ENCODE measurements at places on chromosomes 5 and 9.

GRCh38 chr9:134222018-134222573, 57.7 kb upstream of the RNU6ATAC start:
- DNase-seq, result no peak

DNA sequence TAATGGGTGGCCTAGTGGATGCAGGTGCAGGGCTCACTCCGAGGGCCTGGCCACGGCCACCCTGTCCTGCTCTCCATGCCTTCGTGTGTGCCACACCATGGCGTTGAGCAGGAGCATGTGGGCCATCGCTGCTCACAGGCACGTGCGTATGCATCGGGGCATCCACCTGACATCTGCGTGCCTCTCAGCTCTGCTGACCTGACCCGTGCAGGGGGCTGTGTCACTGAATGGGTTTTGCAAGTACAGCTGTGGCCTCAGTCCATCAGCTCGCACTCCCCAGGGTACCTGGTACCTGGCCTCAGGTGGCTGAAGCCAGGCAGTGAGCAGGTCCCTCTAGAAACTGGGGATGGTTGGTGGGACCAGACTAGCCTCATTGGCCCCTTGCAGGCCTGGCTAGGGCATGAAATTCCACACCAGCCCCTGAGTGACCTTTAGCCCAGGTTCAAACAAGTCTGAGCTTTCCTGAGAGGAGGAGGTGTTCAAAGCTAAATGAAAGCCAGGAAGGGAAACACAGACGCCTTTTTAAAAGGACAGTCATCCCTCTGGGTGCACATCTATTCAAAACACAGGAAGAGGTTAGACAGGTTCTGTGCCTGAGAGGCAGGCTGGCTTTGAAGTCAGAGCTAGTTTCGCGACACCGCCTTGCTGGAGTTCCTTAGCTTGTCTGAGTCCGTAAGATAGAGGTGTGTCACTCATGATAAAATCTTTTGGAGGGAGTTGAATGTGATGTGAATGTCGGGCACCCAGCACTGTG, 74.0 kb downstream of the MACROH2A1 start:
- DNase-seq, result peak; percentile 20

DNA sequence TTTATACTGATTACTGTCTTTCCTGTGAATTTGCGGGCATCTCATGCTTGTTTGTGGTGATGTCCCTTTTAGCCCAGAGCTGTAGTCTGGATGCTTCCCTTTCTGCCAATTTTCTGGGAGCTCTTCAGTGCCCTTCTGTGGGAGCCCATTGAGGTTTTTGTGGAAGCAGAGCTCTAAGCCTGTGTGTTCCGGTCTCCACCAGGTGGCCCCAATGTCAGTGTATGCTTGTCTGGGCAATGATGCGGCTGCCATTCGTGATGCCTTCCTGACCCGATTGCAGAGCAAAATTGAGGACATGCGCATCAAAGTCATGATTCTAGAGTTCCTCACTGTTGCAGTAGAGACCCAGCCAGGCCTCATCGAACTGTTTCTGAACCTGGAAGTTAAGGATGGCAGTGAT, 35.1 kb downstream of the SH3GLB2 start:
- DNase-seq, result no peak

- DNase-seq, result no peak
Observed at GRCh38 chr9:22010866-22011625, 1.9 kb upstream of the CDKN2B start.

DNA sequence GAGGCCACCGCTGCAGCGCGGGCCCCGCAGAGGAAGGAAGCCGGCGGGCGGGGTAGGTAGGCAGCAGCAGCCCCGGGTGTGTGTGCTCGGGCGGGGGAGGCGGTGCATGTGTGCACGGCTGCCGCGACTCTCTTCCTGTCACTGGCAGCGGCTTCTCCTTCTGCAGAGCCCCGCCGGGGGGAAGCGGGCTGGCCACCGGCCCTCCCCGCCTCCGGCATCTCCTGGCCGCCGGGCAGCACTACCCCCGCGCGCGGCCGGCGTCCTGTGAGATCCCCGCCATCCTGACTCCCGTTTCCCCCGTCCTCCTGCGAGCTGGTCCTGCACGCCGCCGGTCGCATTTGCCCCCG, 315 bp downstream of the PIK3R1 start:
- no peak for DNase-seq

DNA sequence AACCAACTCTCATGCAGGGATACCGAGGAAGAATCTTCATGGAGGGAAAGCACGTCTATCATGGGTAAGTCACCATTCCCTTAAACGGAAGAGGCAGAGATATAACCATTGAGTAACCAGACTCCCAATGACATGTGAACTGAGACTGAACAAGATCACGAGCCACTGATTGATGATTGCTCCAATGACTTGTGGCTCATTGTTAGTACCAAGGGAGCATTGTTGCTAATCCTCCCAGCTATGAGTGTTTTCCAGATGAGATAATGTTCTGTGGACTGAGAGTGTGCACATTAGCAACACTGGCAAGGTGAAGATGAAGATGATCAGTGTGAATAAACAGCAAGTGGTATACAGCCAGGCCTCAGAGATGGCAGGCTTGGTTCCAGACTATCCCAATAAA, 219.2 kb upstream of the MAP3K1 start:
- no peak for DNase-seq

DNA sequence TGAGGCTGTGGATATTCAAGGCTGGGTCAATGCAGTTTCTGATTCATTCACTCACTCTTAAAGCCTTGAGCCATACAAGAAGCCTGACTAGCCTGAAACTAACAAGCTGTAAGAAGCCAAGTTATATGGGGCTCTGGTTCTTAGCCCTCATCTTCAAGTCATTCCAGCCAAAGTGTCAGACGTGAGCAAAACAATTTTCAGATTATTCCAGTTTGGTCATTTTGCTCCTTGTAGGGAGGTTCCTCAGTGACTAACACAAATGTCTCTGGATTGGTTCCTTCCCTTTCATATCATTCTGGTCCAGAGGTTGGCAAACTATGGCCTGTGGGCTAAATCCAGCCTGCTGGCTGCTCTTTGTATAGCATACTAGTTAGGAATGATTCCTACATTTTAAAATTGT, 12.5 kb upstream of the SHOC1 start:
- no peak for DNase-seq

DNA sequence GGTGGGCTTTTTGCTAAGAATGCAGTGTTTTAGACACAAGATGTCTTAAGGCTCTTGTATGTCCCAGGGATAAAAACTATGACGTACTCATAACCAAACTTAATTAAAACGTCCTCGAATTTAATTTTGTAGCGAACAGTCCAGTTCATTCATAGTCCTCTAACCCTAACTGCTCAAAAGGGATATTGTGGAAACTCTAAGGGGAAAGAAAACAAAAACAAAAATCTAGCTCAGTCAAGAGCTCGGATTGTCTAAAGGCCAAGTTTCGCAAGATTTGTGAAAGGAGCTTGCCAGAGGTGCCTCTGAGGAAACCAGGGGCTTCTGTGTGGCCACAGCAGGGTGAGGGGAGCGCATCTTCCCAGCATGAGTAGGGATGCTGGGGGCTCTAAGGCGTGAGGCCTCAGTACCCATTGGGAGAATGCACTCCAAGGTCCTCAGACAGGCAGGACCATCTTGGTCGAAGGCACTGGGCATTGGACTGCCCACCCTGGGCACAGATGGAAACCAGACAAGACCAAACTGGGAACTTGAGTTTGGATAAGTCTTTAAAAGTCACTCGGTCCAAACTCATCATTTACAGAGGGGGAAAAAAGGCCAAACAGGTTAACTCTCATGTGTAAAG, 71.8 kb downstream of the PRRT1B start:
- no peak for DNase-seq

- no peak for DNase-seq
Observed at GRCh38 chr5:143716881-143717280, 95.1 kb upstream of the HMHB1 start.

DNA sequence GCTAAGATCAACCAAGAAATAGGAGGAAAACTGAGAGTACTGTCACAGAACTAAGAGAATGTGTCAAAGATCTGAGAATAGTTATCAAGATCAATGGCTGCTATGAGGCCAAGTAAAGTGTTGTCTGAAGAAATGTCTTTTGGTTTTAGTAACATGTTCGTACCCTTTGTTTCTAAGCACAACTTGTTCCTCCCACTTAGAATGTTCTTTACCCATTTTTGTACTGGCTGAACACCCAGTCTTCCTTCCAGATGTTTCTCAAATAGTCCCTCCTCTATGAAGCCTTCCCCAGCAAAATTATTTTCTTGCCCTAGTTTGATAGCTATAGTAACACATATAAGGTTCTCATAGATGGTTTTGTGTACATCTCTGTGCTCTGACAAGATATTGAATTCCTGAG, 191.5 kb downstream of the WDR70 start:
- no peak for DNase-seq

DNA sequence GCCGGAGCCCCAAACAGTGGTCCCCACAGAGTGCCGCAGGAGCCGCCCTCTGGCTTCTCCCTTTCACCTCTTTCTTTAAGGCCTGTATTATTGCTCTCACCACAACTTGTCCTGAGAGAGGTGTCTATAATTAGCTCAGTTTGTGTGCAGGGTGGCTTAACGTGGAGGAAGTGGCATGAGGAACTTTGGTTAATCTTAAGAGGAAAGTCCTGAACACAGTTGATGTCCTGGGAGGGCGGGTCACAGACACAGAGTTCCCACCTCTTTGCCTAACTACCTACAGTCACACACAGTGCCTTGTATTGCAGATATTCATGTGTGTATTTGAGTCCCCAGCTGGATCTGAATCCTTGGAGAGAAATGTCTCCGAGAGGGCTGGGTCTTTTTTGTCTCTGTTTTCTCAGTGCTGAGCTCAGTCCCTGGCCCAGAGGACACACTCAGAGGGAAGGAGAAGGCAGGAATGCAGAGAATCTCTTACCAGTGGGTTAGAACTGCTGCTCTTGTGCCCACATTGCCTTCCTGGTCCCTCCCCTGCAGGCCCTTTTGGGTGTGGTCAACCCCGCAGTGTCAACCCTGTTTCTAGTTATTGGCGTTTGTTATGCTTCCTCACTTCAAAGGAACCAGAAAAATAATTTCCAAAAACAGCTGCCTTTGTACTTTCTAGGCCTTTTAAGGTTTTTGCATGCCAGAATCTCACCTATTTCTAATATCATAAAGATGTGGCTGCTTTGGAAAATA, 392.5 kb downstream of the KDM4C start:
- peak; percentile 38 for DNase-seq

GRCh38 chr5:102922111-102922720, 167.1 kb downstream of the PAM start:
- no peak for DNase-seq

DNA sequence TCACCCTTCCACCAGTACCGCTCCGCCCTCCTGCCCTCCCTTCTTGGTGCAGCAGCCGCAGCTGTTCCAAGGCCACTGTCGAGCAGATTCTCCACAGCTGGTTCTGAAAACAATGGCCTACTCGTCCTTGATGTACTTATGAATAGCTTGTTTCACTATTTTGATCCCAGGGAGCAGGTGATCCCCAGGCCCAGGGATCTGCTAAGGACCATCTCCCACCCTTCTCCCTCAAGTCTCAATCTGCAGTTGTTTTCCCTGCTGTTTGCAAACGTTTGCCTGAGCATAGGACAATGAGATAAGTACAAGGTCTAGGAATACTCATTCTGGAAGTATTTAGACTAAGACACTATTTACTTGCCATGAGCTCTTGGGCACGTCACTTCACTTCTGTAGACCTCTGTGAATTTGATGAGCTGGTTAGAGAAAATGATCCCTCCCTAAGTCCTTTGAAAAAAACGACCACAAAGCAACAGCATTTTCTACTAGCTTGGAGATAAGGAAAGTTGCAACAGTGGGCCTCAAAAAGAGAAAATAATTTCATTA, 1.8 kb downstream of the LURAP1L start:
- DNase-seq, result no peak

- DNase-seq, result no peak
Observed at GRCh38 chr5:145924849-145925248, 11.5 kb upstream of the SH3RF2 start.

GRCh38 chr9:16215353-16215680, 655.2 kb downstream of the BNC2 start:
- DNase-seq, result no peak

- DNase-seq, result no peak
Observed at GRCh38 chr5:10675177-10675700, 85.8 kb downstream of the DAP start.

DNA sequence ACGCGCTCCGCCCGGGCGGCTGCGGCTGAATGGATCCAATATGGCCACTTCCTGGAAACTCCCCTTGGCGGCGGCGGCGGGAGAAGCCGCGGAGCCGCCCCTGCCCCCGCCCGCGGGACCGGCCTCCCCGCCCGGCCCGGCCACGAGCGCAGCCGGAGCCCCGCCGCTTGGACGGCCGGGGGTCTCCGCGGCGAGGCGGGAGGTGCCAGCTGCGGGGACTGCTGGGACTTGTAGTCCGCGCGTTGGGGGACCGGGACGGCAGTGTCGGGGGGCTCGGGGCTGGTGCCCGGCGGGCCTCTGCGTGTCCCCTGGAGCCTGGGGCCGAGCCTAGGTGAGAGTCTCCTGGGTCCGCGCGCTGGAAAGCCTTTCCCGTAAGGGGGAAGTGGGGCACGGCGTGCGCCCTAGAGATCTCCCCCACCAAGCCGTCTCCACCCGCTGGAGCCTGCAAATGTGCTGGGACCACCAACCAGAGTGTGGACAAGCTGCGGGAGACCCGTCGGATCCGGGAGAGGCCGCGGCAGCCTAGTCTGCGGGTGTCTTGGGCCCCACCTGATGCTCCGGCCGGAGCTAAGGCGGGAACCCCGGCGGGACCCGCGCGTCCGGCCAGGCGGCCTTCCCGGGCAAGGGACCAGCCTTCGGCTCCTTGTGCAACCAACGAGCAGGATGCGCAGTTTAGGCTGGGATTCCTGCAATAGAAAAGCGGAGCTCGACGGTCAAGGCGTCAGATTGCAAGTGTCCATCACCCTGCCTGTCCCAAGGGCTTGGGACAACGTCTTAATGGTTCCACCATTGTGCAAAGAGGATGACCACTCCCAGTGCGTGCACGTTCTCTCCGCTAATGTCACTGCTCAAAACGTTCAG, at the start of gene SEPTIN8:
TSS of gene SEPTIN8 (minus strand) at position 31 of the 861 bp plus-strand sequence. CDS start 102 bp downstream, outside the sequence.
- DNase-seq, result peak; percentile 56

DNA sequence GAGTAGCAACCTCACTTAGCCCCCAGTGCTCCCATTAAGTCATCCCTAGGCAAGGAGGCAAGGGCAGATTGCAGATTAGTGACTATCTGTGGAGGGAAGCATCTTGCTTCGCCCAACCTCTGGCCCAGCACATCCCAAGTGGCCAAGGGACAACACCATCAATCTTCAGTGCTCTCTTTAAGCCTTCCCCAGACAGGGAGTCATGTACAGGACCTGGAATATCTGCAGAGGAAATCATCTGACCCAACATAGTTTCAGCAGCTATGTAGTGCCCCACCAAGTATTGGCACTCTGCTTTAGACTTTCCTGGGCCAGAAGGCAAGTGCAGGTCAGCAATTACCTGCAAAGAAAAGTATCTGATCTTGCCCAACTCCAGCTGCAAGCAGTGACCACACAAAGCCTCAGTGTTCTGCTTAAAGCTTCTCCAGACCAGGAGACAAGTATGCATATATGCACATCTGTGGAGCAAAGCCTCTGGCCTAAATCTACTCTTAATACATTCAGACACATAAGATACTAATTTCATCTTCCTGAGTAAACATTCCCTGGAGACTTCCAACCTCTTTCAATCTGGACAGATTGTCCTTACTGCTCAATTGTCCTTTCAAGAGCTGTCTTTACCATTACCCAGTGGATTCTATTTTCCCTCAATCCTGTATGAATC, 224.8 kb upstream of the VLDLR start:
- no peak for DNase-seq

GRCh38 chr9:20466328-20467008, 155.8 kb downstream of the MLLT3 start:
- no peak for DNase-seq
